Stimulated activated CD8-positive, alpha-beta memory T cell treated with anti-CD3 and anti-CD28 coated beads, Interleukin-4, amount 100 ng/mL, for 4 hours (primary cell): ENCODE measurements at places on chromosomes 1 and 21.
A peak's percentile ranks its signal among the peaks of the same experiment; 100 is the strongest.

- no peak for DNase-seq
Measured at GRCh38 chr1:36773827-36774541, 260.3 kb downstream of the GRIK3 start.

DNA sequence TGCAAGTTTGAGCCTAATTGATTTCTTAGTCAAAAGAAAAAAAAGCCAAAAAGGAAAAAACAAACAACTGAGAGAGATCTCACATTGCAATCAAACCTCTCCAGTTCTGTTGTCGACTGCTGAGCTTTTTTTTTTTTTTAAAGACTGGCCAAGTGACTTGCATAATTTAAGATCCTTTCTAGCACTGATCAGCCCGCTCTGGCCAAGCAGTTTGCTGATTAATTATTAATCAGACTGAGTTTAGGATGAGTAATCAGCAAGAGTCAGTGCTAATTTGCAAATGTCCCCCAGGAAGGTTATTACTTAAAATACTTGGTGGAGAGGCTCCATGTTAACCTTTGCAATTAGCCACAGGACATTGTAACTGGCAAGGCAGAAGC, 39.3 kb downstream of the HMGB4 start:
- DNase-seq: no peak

DNA sequence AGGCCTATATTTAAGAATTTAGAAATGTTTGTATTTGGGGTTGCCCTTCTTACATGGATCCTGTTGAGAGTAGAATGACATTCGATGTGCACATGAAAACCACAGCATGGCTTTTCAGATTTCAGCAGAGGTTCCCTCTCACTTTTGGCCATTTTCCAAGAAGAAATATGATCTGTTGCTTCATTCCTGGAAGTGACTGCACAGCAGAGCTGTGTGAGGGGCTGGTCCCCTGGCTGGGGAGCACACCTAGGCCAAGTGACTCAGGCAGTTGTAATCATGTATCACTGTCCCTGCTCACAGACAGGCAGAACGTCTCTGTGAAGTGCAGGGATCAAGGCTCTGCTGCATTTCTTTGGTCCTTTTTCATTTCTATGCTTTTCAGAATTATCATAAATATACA, 32.3 kb downstream of the AGT start:
- DNase-seq: no peak

DNA sequence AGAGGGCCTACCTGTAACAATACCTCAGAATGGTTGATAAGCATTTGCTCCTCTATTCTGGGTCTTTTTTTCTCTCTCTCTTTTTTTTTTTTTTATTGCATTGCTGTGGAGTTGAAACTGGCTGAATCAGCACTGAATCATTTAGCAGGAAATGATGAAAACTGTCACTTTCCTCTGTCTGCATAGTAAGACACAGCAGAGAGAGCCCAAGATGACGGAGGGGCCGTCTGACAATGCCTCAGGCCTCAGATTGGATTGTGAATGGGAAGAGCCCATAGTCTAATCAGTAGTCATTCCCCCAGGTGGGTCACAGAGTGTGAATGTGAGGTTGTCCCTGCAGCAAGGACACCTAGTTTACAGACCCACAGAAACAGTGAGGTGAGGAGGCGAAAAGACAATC, 193.2 kb upstream of the PLXNA2 start:
- DNase-seq: no peak

- DNase-seq: no peak
Measured at GRCh38 chr1:91400133-91400725, 4.4 kb downstream of the HFM1 start.

DNA sequence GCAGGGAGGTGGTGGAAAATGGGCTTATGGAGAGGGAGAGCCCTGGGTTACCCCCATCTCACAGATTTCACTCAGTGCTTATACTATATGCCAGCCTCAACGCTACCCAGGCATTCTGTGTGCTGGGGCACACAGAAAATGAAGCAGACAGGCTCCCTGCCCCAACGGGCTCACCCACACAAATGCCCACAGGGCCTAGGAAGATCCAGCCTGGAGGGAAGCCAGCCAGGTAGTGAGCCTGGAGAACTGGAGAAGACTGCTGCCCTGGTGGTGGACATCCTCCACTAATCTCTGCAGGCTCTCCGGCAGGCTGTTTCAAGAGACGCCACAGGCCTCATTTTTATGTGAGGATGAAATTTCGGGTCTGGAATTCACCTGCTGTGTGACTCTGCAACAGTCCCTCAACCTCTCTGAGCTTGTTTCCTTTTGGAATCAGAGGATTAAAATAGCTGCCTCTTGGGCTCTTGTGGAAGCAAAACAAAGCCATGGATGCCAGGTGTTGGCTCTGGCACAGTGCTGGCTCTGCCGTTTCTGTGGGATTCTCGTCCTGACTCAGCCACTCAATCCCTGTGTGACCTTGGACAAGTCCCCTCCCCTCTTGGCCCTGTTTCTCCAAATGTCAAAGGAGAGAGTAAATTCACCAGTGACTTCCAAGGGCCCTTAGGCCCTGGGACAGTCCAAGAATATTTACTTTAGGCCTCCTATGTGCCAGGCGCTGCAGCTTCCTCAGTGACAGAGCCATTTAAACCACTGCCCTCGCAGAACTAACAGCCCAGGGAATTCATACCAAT, 3.6 kb downstream of the PAQR7 start:
- DNase-seq: no peak

- no peak for DNase-seq
Measured at GRCh38 chr1:182059936-182060335, 1.6 kb downstream of the ZNF648 start.

DNA sequence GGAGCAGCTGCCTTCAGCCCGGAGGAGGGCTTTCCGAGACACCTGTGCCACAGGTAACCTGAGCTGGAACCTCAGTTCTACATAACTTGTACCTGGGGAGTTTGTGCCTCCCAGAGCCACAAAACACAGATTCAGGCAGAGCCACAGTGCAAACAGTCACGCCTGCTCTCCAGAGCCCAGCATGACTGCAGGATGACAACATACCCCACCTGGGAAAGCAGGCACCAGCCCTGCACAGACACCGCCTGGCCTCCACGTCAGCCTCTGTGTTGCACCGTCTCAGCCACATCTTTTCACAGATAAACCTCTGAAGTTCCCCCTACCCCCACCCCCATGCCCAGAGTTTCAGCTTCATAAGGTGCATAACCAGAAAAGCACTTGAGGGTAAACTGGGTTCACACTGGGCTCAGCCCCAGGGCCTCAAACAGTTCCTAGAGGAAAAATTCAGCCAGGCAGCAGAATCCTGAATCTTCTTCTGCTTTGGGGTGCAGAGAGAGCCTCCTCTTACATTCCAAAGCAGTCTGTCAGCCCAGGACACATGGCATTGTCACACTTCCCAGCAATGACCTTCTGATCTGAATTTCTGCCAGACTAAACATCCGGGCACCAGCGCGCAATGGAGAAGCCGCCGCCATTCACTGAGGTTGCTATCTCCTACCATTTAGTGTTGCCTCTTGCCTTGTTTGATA, 229.5 kb downstream of the TOMM20 start:
- no peak for DNase-seq

GRCh38 chr1:206890125-206891060, 6.8 kb upstream of the IL24 start:
- no peak for DNase-seq

GRCh38 chr1:184270556-184270955, 116.3 kb upstream of the C1orf21 start:
- DNase-seq: no peak

DNA sequence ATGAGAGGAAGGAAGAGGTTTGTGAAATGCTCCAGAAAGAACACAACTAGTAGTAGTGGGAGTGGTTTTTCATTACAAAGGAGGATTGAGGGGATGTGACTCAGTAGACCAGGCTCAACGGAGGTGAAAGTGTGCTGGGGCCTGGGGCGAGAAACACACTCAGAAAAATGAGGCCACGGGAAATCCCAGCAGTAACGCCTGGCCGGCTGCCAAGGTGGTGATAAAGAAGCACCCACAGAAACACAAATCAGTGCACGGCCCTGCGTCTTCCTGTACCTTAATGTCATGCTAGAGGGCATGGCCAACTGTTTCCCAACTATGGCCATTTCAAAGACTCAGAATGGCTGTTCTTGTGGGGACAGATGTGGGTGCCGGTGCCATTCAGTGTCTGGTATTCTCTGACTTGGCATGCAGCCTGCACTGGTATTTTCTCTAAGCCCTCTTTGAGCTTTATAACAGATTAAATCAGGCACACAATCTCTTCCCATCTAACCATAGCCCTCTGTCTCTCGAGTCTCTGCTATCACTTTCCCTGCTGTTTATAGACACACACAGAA, 38.2 kb downstream of the URB2 start:
- peak; percentile 65 for DNase-seq

- DNase-seq: no peak
Measured at GRCh38 chr1:150552911-150553289, 3.7 kb downstream of the ADAMTSL4 start.

DNA sequence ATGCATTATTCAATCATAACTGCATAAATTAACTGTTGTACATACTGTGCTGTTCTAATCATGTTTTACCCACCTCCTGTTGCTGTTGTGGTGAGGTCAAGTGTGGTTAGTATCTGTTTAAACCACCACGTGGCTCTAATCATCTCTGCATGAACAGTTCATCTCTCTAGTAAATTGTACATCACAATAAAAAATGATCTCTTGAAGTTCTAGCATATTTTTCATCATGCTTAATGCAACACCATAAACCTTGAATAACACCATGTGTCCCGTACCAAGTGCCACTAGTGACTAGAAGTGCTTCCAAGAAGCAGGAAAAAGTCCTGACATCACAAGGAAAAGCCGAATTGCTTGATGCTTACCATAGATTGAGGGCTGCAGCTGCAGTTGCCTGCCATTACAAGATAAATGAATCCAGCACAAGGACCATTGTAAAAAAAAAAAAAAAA, 51.7 kb downstream of the SNRPE start:
- DNase-seq: no peak

GRCh38 chr1:167289966-167290365, 69.3 kb downstream of the POU2F1 start:
- no peak for DNase-seq

GRCh38 chr1:85339089-85339488, 62.7 kb upstream of the BCL10 start:
- DNase-seq: no peak

GRCh38 chr1:234875953-234876855, 252.4 kb downstream of the TOMM20 start:
- no peak for DNase-seq

DNA sequence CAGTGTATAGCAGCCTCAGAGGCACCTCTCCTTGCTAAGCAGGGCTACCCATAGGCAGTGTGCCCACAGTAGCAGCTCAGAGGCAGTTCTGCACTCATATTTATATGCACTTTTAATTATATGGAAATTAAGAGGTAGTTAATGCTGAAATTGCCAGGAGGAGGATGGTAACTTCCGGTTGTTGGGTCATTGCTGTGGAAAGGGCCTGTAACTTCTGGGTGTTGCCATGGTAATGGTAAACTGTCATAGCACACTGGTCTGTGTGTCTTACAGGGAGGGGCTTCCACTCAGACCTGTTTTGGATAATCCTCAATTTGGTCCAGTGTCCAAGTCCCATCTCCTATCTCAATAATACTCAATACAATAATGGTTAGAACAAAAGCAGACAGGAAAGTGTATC, 7.6 kb downstream of the CFH start:
- DNase-seq: no peak

GRCh38 chr1:201149400-201149799, 4.9 kb downstream of the TMEM9 start:
- DNase-seq: no peak

DNA sequence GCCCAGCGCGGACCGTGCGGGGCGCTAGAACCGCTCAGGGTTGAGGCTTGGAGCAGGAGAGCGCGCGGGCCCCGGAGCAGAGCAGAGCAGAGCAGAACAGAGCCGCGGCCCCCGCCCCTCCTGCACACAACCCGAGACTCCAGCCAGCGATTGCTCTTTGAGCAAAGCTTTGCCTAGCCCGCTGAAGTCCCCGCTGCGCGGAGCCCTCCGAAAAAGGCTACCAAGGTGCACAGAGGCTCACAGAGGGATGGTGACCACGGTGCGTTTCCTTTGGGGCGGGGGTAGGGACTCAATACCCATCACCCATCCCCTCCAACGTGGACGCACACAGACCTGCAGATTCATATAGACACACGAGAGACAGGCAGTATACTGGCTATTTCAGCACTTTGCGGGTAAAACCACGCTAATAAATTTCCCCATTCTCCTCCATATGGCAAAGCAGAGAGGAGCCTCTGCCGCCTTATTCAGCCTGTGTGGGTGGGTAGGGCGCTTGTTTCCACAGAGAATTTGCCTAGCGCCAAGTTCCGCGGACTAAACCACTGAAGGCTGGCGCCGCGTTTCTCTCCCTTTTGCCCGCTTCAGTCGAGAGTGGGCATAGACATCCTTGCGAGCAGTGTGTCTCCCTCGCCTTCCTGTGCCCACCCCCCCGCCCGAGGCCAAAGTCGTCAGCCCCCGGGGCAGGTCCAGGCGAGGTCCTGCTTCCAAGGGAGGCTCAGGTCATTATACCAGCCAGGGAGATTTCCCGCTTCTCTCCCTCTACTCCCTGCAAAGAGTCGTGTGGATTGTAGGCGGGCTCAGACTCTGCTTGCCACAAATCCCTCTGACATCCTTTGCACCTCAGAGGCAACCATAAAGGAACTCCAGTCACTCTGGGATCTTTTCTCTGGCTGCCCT, 8.5 kb downstream of the HLX start:
- no peak for DNase-seq

DNA sequence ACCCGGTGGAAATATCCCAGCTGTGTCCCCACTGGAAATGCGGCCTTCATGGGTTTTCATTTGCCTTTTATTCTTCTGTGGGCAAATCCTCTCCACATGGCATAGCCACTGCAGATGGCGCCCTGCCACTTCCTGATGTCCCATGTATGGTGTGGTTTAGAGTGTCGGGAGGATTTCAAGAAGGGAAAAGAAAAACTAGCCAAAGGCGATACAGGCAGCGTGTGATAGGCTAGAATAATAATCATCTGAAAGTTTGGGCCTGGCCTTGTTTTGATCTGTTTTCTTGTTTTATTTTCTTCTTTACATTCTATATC, 123.6 kb downstream of the PEX14 start:
- DNase-seq: no peak

GRCh38 chr1:200415227-200415626, 5.4 kb upstream of the ZNF281 start:
- no peak for DNase-seq

DNA sequence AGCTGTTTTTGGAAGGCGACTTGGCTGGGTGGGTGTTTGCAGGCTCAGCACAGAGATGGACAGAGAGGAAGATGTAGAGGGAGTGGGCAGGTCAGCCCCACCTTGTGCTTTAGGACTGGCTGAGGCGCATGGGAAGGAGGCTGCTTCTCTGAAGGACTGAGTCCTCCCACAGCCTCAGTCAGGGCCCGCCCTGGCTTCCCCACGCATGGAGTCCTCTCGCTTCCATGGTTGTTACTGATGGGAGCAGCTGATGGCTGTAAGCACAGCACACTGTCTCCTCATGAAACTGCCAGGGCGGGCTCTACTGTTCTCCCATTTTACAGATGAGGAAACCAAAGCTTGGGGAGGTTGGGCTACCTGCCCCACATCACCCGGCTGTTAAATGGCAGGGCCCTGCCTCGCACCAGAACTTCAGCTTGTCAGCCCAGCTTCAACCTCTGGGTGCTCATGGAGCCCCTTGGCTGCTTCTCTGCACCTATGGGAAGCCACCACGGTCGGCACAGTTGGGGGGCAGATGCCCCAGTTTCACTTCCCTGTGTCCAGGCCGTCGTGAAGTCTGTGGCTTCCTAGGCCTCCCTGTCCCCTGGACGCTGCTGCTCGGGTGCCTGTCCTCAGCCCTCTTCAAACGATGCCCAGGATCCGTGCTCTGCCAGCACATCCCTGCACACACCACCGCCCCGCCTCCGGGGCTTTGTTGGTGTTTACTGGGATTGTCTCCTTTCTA, 2.4 kb downstream of the TMEM201 start:
- no peak for DNase-seq
